ENCODE measurements at places on chromosomes 7 and 10. TPM values are rescaled to one million over a fixed set of nuclear protein-coding genes. Genes with fewer than 3 reads are reported as not detected.

DYNC1I1 gene
- 0.13 TPM for total RNA-seq

NPVF gene
- not detected for total RNA-seq

CCSER2 gene
- 8.5 TPM for total RNA-seq

NANOS1 gene
- total RNA-seq, result 3.2 TPM

HACD1 gene
- 64.4 TPM for total RNA-seq

SUN3 gene
- total RNA-seq, result not detected

AKR1C8 gene
- total RNA-seq, result 0.42 TPM

FOXI2 gene
- not detected for total RNA-seq

TCERG1L gene
- not detected for total RNA-seq

WNT16 gene
- total RNA-seq, result not detected

ECD gene
- 27.9 TPM for total RNA-seq

ADAM12 gene
- 5.4 TPM for total RNA-seq

ZCCHC24 gene
- 4.6 TPM for total RNA-seq

LRRC18 gene
- total RNA-seq, result not detected

TWIST1 gene
- 3.8 TPM for total RNA-seq

ZNF467 gene
- total RNA-seq, result 1.6 TPM

LIPN gene
- not detected for total RNA-seq

COL26A1 gene
- 0.49 TPM for total RNA-seq

LAMB4 gene
- 0.14 TPM for total RNA-seq

TMEM270 gene
- total RNA-seq, result not detected

C10orf62 gene
- not detected for total RNA-seq

ZNF853 gene
- total RNA-seq, result 1.8 TPM

NODAL gene
- total RNA-seq, result not detected

HELLS gene
- 31.1 TPM for total RNA-seq

STK31 gene
- total RNA-seq, result 0.49 TPM

All from A549 treated with CORT108297 at 1 μM for 4 hours (cell line).